Renal cortical epithelial cell (primary cell): ENCODE measurements at places on chromosomes 16 and 17. TPM values are rescaled to one million over a fixed set of nuclear protein-coding genes. Genes with fewer than 3 reads are reported as not detected.

- DNase-seq = peak; percentile 92
These were observed 58.1 kb downstream of the ZFHX3 start for GRCh38 chr16:72989579-72990551.

- peak; percentile 72 for DNase-seq
These were observed 73.1 kb downstream of the CCDC182 start for GRCh38 chr17:57671667-57672632.

DNA sequence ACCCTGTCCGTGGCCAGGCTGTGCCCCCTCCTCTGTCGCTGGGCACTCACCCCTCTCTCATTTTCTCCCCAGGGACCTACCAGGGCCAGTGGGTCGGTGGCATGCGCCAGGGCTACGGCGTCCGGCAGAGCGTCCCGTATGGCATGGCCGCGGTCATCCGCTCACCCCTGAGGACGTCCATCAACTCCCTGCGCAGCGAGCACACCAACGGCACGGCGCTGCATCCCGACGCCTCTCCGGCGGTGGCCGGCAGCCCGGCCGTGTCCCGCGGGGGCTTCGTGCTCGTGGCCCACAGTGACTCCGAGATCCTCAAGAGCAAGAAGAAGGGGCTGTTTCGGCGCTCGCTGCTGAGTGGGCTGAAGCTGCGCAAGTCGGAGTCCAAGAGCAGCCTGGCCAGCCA, 41.9 kb downstream of the JPH3 start:
- DNase-seq = no peak

GRCh38 chr16:4393240-4393600, 21.6 kb downstream of the VASN start:
- DNase-seq = peak; percentile 67

DNA sequence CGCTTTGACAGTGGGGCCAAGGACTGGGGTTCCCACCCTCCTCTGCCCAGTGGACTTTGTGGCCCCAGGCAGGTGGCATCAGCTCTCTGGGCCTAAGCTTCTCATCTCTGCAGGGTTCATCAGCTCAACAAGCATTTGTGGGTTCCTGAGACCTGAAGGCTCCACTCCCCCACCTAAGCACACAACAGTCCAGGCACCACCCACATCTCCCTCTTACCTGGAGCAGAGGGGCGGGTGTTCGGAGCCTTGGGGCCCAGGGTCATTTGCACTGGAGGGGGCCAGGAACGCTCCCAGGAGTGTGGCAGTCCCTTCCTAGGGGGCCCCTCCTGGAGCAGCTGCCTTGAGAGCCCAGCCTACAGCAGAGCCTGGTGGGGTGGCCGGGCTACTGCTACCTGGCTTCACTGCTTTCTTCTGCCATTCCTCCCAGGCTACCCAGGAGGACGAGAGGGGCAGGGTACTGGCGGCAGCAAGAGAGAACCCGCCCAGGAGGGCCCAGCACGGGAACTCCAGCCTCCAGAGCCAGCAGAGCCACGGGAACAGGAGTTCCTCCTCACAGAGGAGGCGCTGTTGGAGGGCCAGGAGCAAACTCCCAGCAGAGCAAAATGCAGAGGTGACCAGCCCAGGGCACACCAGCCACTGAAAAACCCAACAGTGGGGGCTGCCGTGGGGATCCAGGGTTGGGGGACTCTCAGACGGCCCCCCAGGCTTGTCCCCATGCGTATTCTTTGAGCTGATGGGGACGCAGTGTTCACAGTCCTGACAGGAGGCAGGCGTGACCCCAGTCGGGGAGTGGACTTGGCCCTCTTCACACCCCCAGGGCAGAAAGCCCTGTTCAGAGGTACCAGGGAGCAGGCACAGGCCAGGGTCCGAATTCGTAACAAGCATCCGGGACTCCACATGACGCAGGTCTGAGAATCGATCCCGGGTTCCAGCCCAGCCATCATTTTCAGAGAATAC, 35.1 kb upstream of the SLC38A10 start:
- DNase-seq = no peak

GRCh38 chr16:84294117-84294516, 561 bp upstream of the WFDC1 start:
- no peak for DNase-seq

GRCh38 chr17:40460968-40461731, 17.9 kb downstream of the IGFBP4 start:
- no peak for DNase-seq

DNA sequence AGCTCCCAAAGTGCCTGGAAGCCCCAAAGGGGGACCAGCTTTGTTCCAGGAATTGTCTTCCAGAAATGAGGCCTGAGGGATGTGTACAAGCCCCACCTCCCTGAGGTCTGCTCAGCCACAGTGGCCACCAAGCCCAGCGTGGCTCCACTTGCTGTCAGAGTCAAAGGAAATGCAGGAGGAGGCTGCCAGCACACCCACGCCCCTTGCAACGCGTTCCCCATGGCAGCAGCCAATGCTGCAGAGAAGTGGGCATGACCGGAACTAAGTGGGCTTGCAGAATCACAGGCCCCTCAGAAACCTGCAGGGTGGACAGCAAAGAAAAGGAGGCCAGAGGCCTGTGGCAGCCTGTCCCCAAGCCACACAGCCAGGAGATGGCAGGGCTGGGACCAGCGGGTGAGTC, 320.8 kb downstream of the FOXL1 start:
- DNase-seq = no peak

The SLC47A2 gene
- 0.55 TPM in 1 of 2 replicates, not detected in the other for total RNA-seq

The FA2H gene
- 0.20 and 1.7 TPM in 2 replicates for total RNA-seq

- no peak for DNase-seq
These were observed 7.9 kb downstream of the TSNAXIP1 start for GRCh38 chr16:67814567-67814966.

- no peak for DNase-seq
These were observed 263.1 kb upstream of the PSMD7 start for GRCh38 chr16:74033441-74033995.

DNA sequence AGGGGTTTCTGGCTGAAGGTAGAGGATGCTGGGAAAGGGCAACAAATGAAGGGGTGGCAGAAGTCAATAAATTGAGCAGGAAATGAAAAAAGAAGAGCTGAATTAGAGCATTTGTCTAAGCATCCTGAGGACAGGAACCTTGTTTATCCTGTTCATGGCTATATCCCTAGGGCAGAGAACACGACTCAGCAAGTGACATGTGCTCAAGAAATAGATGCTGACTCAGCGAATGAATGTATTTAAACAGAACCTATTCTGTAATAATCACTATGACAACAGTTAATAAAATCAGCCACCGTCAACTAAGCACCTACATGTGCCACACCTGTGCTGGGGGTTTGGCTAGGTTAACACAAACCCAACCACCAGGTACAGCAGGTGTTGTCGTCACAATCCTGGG, 80.3 kb downstream of the CDK5R1 start:
- no peak for DNase-seq

DNA sequence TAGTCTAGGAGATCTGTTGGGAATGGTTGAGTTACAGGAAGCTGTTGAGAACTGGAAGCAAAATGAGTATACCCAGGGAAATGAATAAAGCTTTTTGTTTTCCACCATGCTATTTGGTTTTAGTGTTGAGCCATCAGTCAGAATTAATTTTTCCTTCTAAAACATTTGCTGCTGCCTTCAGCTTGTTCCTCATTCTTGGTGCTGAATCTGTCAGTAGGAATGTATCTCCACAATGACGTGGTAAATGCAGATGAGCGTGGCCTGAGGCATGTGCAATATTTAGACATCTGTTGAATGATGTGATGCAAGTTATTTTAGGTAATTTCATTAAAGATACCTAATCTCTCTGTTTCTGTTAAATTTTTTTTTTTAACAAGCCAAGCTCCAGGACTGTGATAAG, 10.9 kb downstream of the HAPSTR1 start:
- DNase-seq = peak; percentile 74

The RRAD gene
- 177 and 379 TPM in 2 replicates for total RNA-seq

DNA sequence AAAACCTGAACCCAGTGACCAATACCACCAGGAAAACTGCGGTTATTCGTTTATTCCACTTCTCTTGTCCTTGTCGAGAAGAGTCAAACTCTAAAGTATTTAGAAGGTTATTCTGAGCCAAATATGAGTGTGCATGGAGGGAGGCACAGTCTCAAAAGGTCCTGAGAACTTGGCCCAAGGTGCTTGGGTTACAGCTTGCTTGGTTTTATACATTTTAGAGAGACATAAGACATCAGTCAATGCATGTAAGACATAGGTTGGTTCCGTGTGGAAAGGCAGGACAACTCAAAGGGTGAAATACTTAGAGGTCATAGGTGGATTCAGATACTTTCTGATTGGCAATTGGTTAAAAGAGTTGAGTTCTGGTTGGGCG, 681 bp upstream of the TRAP1 start:
- no peak for DNase-seq

DNA sequence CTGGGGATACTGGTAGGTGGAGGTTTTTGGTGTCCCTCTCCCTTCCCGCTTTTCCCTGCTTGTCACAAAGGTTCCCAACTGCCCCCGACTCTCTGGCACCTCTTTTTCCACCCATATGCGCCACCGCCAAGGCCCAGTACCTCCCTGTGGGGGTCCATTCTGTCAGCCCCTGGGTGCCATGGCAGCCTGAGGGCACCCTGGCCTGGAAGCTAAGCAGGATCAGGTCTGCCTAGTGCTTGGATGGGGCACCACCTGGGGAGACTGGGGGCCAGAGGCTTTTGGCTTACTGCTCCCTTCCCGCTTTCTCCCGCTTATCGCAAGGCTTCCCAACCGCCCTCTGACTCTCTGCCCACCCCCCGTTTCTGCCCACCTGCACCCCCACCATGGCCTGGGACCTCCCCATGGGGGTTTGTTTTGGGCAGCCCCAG, 2286.4 kb downstream of the TP53TG3F start:
- DNase-seq = no peak

- no peak for DNase-seq
These were observed 1.7 kb downstream of the SPHK1 start for GRCh38 chr17:76385892-76386786.

DNA sequence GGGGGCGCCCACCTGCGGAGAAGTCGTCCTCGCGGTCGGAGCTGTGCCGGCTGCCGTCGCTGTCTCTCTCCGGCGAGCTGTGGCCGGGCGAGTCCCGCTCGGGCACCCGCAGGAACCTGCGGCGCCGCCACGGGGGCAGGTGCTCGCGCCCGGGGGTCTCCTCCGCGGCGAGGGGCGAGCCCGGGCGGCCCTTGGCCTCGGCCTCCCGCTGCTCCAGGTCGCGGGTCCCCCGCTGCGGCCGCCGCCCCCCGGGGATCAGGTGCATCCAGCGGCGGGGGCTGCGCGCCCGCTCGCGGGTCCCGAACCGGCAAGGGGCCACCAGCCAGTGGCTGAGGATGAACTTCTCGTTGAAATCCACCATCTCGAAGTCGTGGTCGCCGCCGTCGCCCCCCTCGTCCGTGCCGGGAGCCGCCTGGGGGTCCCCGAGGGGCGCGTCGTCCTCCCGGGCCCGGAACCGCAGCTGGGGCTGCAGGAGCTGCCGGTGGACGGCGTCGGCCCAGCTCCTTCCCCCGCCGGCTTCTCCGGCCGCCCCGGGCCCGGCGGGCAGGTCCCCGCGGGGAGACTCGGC, 41.4 kb upstream of the BHLHA9 start:
- DNase-seq = no peak

The SLC13A2 gene
- total RNA-seq = not detected in 2 replicates

- DNase-seq = no peak
These were observed 47.6 kb downstream of the NUP93 start for GRCh38 chr16:56777482-56777881.

DNA sequence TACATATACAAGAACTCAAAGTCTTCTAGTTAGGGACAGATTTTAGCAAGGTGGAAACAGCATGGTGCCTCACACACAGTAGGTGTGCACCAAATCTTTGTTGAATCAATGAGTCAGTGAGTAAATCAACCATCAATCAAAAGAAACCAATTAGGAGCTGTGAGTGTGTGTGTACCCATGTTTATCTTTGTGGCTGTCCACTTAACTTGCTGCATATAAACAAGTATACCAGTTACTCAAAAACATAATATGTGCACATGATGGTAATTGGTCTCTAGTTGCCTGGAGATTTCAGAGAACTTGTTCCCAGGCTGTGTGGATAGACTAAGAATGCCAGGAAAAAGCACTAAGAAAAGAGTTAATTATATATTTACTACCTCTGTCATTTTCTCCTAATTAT, 272.2 kb upstream of the CCL2 start:
- DNase-seq = no peak

GRCh38 chr17:76247304-76247703, 7.0 kb upstream of the RNF157 start:
- DNase-seq = no peak

The CCL4L2 gene
- total RNA-seq = not detected in 2 replicates

GRCh38 chr17:65772989-65773388, 211.5 kb upstream of the AXIN2 start:
- DNase-seq = no peak

DNA sequence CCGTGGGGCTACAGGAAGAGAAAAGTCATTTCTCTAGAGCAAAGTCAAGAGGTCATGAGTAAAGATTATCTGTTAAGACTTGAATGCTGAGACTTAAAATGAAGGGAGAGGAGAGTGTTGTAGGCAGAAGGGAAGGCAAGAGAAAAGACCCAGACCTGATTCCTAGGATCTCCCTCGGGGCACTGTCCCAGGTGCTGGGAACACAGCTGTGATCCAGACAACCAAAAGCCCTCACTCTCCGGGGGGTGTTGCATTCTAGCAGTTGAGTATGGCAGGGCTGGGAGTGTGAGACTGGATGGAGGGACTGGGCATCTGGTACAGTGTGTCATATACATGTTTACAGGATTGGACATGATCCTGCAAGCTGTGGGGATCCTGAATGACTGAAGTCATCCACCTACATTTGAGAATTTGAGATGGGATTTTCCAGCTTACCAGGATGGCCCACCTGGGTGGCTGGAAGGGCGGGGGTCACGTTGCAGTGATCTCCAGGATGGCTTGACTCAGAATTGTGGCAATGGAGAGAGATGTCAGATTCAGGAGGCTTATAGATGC, 29.1 kb downstream of the ARSG start:
- DNase-seq = no peak

DNA sequence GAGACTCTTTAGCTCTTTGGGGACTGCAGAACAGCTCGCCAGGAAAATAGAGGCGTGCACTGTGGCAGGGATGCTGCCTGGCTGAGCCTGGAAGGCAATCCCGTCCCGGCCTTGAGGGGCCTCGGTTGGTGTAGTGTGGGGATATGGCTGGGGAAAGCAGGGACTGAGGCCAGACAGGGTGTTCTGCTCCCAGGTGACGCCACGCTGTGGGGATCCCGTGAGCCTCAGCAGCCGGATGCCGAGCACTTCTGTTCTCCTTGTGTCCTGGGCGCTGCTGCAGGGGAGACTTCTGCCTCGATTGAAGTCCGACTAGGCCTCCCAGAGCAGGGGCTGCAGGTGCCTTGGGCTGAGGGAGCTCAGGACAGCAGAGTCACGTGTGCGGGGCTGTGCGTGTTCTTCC, 72.6 kb downstream of the BANP start:
- DNase-seq = no peak

- no peak for DNase-seq
These were observed 38.3 kb upstream of the CRHR1 start for GRCh38 chr17:45745601-45746494.

DNA sequence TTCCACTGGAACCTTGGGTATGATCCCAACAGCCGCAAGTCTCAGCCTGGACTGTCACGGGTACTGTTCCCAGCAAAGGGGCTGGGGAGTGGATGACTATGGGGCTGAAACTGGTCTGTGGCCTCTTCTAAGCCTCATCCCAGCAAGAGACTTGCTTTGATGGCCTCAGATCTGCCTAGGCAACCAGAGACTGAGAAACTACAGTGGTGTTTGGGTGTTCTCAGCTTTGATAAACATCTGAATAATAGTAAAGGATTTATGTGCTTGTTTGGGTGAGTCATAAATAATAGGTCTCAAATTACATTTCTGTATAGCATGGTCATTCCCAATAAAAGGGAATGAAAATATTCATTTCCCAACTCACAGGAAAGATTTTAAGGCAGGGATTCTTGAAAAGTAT, 30.2 kb upstream of the ULK2 start:
- peak; percentile 39 for DNase-seq

The CNGB1 gene
- 0.35 and 0.60 TPM in 2 replicates for total RNA-seq
